ENCODE measurements at places on chromosomes 2 and 18.
A peak's percentile ranks its signal among the peaks of the same experiment; 100 is the strongest.

GRCh38 chr2:169260246-169260645, 102.1 kb downstream of the LRP2 start:
- H3K36me3 ChIP-seq, result no peaks in the 10 kb centered on the region
- no peaks in the 10 kb centered on the region for H3K4me1 ChIP-seq
- no peak for DNase-seq

GRCh38 chr2:54106631-54107454, 8.6 kb upstream of the ACYP2 start:
- H3K27me3 ChIP-seq, result no peaks in the 10 kb centered on the region
- H3K4me1 ChIP-seq, result peaks cover 8% of the 10 kb centered on the region
- H3K36me3 ChIP-seq, result no peaks in the 10 kb centered on the region
- H3K4me3 ChIP-seq, result no peak overlapping the region

DNA sequence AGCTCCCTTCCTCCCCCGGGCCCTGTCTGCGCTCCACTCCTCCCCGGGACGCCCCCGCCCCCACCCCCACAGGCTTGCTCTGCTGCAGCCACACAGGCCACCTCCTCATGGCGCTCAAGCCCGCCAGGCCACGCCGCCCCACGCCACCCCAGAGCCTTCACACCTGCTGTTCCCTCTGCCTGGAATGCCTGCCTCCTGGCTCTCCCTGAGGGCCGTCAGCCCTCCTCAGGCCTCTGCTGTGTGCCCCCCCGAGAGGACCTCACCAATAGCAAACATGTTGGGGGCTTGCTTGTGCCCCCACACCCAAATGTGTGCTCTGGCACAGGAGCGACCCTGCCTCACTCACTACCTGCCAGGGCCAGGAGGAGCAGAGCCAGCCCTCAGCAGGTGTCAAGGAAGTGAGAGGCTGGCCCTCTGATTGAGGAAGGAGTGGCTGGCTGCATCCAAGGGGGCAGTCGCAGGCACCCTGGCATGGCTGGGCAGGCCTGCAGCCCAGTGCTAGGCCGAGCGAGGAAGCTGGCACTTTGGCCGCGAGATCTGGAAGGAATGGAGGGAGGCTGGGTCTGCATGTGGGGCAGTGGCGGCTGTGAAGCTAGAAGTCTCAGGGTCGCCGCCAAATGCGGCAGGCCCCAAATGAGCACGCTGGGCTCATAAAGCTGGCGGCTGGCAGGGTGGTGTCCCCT, 86.5 kb downstream of the INHBB start:
- H3K4me1 ChIP-seq, result no peaks in the 10 kb centered on the region
- peaks cover 12% of the 10 kb centered on the region for H3K27me3 ChIP-seq
- no peaks in the 10 kb centered on the region for H3K36me3 ChIP-seq
- no peak for DNase-seq
- no peak overlapping the region for H3K27ac ChIP-seq

- H3K27ac ChIP-seq, result no peak overlapping the region
- H3K4me3 ChIP-seq, result no peak overlapping the region
- H3K27me3 ChIP-seq, result no peaks in the 10 kb centered on the region
- peaks cover 15% of the 10 kb centered on the region for H3K4me1 ChIP-seq
- no peaks in the 10 kb centered on the region for H3K36me3 ChIP-seq
These were observed 13.3 kb downstream of the OBSL1 start for GRCh38 chr2:219557791-219558785.

DNA sequence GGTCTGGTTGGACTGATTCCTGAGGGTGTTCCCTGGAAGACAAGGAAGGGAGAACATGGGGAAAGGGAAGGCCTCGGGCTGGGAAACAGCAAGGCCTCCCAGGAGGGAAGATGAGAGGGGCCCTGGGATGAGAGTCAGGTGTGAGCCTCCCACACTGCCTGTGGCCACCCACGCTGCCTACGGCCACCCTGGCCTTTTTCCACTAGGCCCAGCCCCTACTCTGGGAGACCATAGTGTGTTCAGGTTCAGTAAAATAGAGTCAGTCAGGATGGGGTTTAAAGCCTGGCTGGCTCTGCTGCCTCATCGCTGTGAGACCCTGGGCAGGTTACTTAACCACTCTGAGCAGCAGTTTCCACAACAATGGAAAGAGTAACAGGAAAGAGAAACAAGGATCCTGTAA, 47.7 kb upstream of the MAL start:
- no peak overlapping the region for H3K27ac ChIP-seq
- peaks cover 49% of the 10 kb centered on the region for H3K27me3 ChIP-seq
- no peak for DNase-seq
- no peaks in the 10 kb centered on the region for H3K4me1 ChIP-seq
- H3K4me3 ChIP-seq, result no peak overlapping the region

GRCh38 chr2:25165992-25166875, 2.1 kb downstream of the POMC start:
- no peak overlapping the region for H3K27ac ChIP-seq
- no peak overlapping the region for H3K4me3 ChIP-seq
- peaks cover 8% of the 10 kb centered on the region for H3K4me1 ChIP-seq
- H3K27me3 ChIP-seq, result peaks cover 42% of the 10 kb centered on the region
- no peaks in the 10 kb centered on the region for H3K36me3 ChIP-seq
- DNase-seq, result peak; percentile 73

GRCh38 chr2:38474715-38475566, 97.9 kb upstream of the ATL2 start:
- no peaks in the 10 kb centered on the region for H3K36me3 ChIP-seq
- no peak overlapping the region for H3K4me3 ChIP-seq
- no peak for DNase-seq
- H3K27ac ChIP-seq, result no peak overlapping the region

- no peaks in the 10 kb centered on the region for H3K27me3 ChIP-seq
- no peaks in the 10 kb centered on the region for H3K36me3 ChIP-seq
- DNase-seq, result no peak
- no peaks in the 10 kb centered on the region for H3K4me1 ChIP-seq
- H3K4me3 ChIP-seq, result no peak overlapping the region
- H3K27ac ChIP-seq, result no peak overlapping the region
These were observed 436.8 kb upstream of the CWC22 start for GRCh38 chr2:180443888-180444287.

DNA sequence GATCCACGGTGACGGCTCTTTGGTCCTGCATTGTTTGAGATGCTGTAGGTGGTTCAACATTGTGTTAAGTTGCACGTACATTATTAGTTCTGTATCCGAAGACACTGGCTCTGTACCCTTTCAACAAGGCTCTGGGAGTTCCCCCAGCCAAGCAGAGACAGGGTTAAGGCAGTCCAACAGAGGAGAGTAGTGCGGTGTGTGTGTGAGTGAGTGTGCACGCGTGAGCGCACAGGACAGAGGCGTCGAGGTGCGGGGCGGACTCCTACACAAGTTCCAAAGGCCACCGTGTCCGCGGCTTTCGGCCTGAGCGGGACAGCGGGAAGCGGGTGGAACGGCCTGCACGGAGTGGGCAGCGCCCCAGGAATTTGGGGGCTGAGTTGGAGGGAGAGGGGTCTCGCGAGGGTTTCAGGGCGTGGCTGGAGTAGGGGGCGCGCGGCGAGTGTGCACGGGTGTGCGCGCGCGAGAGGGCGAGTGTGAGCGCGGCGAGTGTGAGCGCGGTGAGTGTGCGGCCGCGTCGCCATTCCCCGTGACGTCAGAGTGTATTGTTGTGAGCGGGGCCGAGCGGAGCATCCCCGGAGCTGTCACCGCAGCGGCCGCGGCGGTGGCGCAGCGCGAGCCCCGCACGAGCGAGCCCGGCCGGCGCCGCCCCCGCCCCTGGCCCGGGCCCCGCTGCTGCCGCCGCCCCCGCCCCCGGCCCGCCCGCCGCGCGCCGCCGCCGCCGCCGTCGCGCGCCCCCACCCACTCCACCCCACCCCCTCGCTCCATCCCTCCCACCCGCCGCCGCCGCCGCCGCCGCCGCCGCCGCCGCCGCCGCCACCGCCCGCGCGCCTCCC, at the start of gene ASXL3:
TSS of gene ASXL3 (plus strand) at position 535 of the 833 bp plus-strand sequence. CDS start 413 bp downstream, outside the sequence.
- H3K27me3 ChIP-seq, result peaks cover 37% of the 10 kb centered on the region
- peak within 1 kb of the TSS; percentile 56 for H3K27ac ChIP-seq
- peak within 1 kb of the TSS; percentile 72 for H3K4me3 ChIP-seq
- H3K4me1 ChIP-seq, result 0 out of 2 replicates have a peak, but pooled peaks cover 3% of the 10 kb centered on the region
- H3K36me3 ChIP-seq, result no peaks in the 10 kb centered on the region
- DNase-seq, result peak; percentile 91

- DNase-seq, result peak; percentile 17
- H3K27me3 ChIP-seq, result no peaks in the 10 kb centered on the region
- H3K4me1 ChIP-seq, result peaks cover 36% of the 10 kb centered on the region
- H3K4me3 ChIP-seq, result no peak overlapping the region
- peaks cover 5% of the 10 kb centered on the region for H3K36me3 ChIP-seq
- H3K27ac ChIP-seq, result no peak overlapping the region
These were observed 41.3 kb downstream of the ALK start for GRCh38 chr2:29880084-29880483.

- no peak for DNase-seq
- H3K27ac ChIP-seq, result no peak overlapping the region
- no peaks in the 10 kb centered on the region for H3K36me3 ChIP-seq
- H3K27me3 ChIP-seq, result no peaks in the 10 kb centered on the region
- H3K4me3 ChIP-seq, result no peak overlapping the region
These were observed 670 bp downstream of the GKN1 start for GRCh38 chr2:68974946-68975665.

- H3K4me3 ChIP-seq, result peak overlapping the region; percentile 74
- no peaks in the 10 kb centered on the region for H3K27me3 ChIP-seq
- H3K27ac ChIP-seq, result peak overlapping the region; percentile 95
- H3K36me3 ChIP-seq, result no peaks in the 10 kb centered on the region
These were observed 912 bp upstream of the FBXO11 start for GRCh38 chr2:47907039-47907781.

GRCh38 chr18:24063121-24063731, 48.7 kb downstream of the TTC39C start:
- no peak overlapping the region for H3K27ac ChIP-seq
- H3K27me3 ChIP-seq, result no peaks in the 10 kb centered on the region
- H3K4me3 ChIP-seq, result no peak overlapping the region
- DNase-seq, result no peak
- peaks cover 8% of the 10 kb centered on the region for H3K4me1 ChIP-seq
- peaks cover 4% of the 10 kb centered on the region for H3K36me3 ChIP-seq

- H3K4me3 ChIP-seq, result no peak overlapping the region
- no peak for DNase-seq
- no peak overlapping the region for H3K27ac ChIP-seq
These were observed 854.5 kb upstream of the CRIM1 start for GRCh38 chr2:35501076-35501475.

GRCh38 chr2:114350186-114350725, 92.2 kb upstream of the DPP10 start:
- no peak for DNase-seq
- no peaks in the 10 kb centered on the region for H3K4me1 ChIP-seq
- H3K27ac ChIP-seq, result no peak overlapping the region
- H3K27me3 ChIP-seq, result no peaks in the 10 kb centered on the region
- H3K4me3 ChIP-seq, result no peak overlapping the region
- H3K36me3 ChIP-seq, result no peaks in the 10 kb centered on the region
